NCI-H1417 treated with DMSO at 0.1 percent for 48 hours (cell line): ENCODE measurements at places on chromosomes 3 and 15.
A peak's percentile ranks its signal among the peaks of the same experiment; 100 is the strongest.

- no peak for DNase-seq
Observed at GRCh38 chr3:105559856-105560255, 193.1 kb downstream of the ALCAM start.

- no peak for DNase-seq
Observed at GRCh38 chr3:102712896-102713295, 278.1 kb downstream of the ZPLD1 start.

DNA sequence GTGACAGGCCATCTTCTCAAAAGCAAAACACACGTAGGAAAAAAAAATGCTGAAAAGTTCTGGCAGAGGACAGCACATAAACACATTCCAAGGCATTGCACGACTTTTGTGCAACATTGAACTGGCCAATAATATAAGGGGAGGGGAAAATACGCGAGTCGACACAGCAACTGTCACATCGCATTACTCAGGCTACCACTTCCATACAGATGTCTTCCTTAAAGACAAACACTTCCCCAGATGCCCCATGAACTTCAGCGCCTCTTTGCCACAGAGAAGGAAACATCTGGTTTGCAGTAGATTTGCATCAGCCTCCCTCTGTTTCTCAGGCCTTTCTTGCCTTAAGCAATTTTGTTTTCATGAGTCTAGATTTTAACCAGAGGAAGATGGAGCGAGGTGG is 144.4 kb upstream of the IGF1R start:
- DNase-seq, result no peak

DNA sequence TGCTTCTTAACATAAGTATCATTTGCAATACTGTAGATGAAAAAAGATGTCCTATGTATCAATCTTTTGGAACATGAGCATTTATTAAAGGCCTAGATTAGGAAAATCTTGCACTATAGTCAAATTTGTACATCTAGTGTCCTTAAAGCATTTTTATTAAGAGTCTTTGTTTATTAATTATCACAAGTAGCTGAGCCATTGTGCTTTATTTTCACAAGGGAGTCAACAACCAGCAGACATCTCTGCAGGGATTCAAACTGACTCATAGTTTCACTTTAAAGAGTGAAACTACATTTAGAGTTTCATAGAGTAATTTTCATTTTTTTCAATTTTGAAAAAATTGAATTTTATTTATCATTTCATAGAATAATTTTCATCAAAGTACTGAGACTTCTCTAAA is 94.5 kb upstream of the EIF1B start:
- no peak for DNase-seq

DNA sequence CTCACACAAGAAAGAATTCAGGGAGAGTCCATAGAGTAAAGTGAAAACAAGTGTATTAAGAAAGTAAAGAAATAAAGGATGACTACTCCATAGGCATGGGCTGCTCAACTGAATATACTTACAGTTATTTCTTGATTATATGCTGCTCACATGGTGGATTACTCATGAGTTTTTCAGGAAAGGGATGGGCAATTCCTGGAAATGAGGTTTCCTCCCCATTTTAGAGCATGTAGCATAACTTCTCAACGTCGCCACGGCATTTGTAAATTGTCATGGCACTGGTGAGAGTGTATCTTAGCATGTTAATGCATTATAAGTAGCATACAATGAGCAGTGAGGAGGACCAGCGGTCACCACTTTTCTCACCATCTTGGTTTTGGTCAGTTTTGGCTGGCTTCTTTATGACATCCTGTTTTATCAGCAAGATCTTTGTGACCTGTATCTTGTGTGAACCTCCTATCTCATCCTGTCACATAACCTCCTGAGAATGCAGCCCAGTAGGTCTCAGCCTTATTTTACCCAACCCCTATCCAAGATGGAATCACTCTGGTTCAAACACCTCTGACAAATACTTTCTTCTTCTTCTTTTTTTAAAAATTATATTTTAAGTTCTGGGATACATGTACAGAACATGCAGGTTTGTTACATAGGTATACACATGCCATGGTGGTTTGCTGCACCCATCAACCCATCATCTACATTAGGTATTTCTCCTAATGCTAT is 849.7 kb downstream of the TBL1XR1 start:
- no peak for DNase-seq

DNA sequence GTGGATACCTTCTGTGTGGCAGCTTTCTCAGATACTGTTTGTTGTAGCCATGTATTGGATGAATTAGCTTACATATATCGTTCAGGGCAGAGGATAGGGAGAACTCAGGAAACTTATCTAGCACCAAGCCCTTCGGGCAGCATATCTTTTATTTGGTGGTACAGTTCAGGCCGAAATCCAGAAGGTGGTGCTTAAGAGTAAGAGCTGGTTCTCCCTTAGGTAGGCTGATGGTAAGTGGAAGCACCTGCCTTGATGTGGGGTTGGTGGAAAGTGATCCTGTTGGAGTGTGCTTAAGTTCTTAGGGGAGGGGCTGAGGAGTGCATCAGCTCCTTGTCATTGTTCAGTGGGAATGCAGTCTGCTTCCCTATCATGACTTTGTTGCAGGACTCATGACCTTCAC is 187.5 kb downstream of the DOCK3 start:
- DNase-seq, result no peak

GRCh38 chr15:34914317-34914716 is 55.2 kb downstream of the AQR start:
- no peak for DNase-seq

DNA sequence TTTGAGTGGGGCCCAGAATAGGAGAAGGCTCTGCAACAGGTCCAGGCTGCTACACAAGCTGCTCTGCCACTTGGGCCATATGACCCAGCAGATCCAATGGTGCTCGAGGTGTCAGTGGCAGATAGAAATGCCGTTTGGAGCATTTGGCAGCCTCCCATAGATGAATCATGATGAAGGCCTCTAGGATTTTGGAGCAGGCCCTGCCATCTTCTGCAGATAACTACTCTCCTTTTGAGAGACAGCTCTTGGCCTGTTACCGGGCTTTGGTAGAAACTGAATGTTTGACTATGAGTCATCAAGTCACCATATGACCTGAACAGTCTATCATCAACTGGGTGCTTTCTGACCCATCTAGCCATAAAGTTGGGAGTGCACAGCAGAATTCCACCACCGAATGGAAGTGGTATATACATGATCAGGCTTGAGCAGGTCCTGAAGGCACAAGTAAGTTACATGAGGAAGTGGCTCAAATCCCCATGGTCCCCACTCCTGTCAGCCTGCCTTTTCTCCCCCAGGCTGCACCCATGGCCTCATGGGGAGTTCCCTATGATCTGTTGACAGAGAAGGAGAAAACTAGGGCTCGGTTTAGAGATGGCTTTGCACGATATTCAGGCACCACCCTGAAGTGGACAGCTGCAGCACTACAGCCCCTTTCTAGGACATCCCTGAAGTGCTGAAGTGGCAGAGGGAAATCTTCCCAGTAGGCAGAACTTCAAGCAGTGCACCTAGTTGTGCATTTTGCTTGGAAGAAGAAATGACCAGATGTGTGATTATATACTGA is 971.4 kb downstream of the MCTP2 start:
- DNase-seq, result no peak

DNA sequence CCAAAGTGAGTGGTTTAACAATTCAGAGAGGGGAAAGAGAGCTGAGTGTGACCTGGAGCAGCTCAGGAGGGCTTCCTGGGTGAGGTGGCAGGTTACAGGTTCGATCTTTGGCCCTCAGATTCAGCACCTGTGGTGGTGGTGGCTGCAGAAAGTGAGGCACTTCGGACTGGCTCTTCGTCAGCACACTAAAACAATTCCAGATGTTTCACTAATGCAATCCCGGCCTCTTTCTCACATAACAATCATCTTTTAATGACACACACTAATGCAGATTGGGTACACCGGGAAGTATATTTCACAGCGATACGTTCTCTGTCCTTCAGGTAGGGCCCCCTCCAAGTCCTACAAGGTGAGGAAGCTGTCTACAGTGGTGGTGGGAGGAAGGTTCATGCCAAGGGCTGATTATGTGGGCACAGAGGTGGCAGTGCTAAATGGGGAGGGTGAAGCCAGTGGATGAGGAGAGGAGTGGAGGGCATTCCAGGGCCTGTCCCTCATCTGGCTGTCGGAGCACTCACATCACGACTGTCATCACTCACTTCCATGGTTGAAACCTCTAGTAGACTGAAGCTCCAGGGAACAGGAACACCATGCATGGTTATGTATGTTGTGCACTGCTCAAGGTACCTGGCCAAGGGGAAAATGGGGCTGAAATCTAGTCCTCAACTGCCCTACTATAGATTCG is 171.1 kb downstream of the RAB11A start:
- no peak for DNase-seq

GRCh38 chr3:143054011-143054410 is 52.6 kb downstream of the U2SURP start:
- DNase-seq, result no peak

DNA sequence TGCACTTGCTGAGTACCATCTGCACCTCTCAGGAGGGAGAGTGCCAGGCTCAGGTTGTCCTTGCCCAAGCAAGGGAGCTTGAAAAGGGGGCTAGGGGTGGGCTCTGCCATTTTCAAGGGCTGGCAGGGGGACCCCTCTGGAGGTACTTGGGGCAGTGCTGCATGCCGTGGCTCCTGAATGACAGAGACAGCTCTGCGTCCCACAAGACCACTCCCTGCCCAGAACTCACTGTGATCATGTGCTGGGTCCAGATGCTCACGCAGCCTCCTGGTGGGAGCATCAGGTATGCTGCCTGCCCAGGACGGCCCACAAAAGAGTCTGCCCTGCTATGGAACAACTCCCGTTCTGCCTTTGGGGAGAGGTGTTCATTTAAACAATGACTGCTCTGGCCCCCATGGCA is 165.2 kb downstream of the GOLGA6L4 start:
- no peak for DNase-seq

DNA sequence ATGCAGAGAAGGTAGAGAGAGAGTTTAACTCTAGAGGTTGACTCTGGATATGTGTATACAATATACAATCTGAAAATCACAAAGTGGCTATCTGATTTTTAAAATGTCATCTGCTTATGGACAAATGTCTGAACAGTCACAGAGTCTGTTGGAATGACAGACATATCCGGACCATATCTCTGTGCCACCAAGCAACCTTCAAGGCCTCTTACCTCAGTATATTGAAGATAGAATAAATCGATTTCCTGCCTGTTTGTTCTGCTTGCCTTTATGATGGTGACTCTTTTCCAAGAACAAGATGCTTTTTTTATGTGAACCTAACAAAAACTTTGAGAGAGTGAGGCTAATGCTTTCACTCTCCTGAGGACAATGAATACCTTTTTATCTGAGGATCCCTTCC is 151.1 kb downstream of the RBPMS2 start:
- no peak for DNase-seq

- DNase-seq, result peak; percentile 3
Observed at GRCh38 chr3:58647381-58648141, 19.0 kb downstream of the FAM3D start.

GRCh38 chr15:43204016-43204901 is 16.6 kb downstream of the EPB42 start:
- DNase-seq, result no peak

DNA sequence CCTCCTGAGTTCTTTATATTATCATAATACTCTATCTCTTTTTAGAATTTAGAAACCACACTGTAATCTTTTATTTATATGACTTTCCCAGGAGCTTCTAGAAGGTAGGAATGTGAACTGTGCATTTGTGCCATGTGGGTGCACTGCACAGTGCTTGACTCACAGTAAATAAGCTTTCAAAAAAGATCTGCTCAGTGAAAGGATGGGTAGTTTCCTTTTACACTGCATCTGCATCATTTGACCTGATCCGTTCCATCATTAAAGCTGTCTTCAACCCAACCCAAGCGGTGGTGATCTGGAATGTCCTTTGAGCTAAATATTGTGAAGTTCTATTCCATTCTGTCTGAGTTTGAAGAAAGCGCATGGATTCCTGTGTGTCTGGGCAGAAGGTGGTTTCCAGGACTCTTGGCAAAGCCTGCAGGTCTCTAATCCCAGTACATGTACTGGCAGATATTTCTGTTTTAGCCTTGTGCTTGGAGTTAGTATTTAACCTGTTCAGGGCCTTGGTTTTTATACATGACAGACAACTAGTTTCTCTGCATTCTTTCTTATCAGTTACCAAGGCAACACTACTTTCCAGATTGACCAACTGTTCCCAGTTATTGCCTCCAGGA is 96.7 kb downstream of the DHX30 start:
- DNase-seq, result no peak

GRCh38 chr3:42066516-42067181 is 24.5 kb upstream of the TRAK1 start:
- no peak for DNase-seq

- no peak for DNase-seq
Observed at GRCh38 chr15:101124731-101125451, 127.0 kb downstream of the CHSY1 start.

GRCh38 chr3:10753964-10754363 is 62.1 kb upstream of the SLC6A11 start:
- no peak for DNase-seq

- no peak for DNase-seq
Observed at GRCh38 chr3:152156880-152157279, 111.8 kb upstream of the MBNL1 start.
